AG10803 (cell line): ENCODE measurements at places on chromosomes 4 and X.

- peak; percentile 55 for DNase-seq
Measured at GRCh38 chr4:6908432-6909112, 1.1 kb upstream of the TBC1D14 start.

- DNase-seq, result no peak
Measured at GRCh38 chr4:93983140-93983539, 154.6 kb downstream of the ATOH1 start.

GRCh38 chr4:150852216-150852615, 162.9 kb downstream of the LRBA start:
- DNase-seq, result peak; percentile 33

- DNase-seq, result no peak
Measured at GRCh38 chr4:113869743-113870375, 108.3 kb upstream of the CAMK2D start.

GRCh38 chr4:89514811-89515210, 207.2 kb upstream of the GPRIN3 start:
- DNase-seq, result no peak

- DNase-seq, result no peak
Measured at GRCh38 chr4:182828360-182829025, 88.7 kb downstream of the DCTD start.

DNA sequence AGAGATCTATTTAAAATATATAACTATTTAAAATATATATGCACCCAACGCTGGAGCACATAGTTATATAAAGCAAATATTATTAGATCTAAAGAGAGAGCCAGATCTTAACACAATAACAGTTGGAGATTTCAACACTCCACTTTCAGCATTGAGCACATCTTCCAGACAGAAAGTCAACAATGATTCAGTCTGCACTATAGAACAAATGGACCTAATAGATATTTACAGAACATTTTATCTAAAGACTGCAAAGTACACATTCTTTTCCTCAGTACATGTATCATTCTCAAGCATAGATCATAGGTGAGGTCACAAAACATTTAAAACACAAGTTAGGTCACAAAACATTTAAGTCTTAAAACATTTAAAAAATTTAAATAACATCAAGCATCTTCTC, 36.4 kb downstream of the NLRP2B start:
- no peak for DNase-seq

DNA sequence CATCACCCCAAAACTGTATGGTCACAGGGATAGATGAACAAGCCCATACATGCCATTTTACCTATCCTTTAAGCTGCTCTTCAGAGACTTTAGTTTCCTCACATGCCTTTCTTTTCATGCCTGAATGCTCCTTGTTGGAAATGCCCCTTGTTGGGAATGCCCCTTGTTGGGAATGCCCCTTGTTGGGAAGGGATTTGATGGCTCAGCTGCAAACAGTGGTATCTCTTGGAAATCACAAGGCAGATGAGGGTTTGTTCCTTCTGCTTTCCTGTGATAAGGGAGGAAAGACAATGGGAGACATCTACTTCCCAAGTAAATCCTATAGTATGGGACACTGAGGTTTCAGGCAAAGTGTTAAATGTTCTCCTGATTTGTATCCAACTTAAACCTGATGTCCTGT, 11.5 kb downstream of the CXCL2 start:
- DNase-seq, result no peak

GRCh38 chr4:118279328-118279727, 73.5 kb downstream of the PRSS12 start:
- DNase-seq, result no peak

- DNase-seq, result no peak
Measured at GRCh38 chrX:8805046-8805445, 3.9 kb upstream of the FAM9A start.

GRCh38 chr4:40201898-40202297, 5.1 kb downstream of the RHOH start:
- no peak for DNase-seq

DNA sequence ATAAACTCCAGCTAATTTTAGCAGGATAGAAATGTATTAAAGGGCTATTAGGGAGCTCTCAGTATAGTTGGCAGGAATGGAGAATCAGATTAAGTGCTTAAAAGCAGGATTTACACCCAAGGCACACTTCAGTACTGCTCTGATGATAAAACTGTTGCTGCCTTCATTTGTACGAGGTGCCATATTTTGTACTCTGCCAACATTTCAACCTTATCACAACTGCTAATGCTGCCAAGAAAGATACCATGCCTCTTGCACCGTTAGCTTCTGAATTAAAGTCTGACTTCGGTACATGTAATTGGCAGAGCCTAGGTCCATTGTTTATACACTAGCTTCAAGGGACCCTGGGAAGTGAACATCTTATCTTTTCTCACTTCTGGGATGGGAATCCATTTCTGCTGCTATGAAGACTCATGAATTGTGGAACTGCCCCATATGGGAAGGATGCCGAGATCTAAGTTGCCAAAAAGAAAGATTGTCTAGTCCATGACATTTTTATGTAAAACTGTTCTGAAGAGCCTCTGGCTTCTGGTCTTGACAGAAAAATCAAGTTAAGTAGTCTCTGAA, 624.0 kb upstream of the IGFBP7 start:
- DNase-seq, result no peak

DNA sequence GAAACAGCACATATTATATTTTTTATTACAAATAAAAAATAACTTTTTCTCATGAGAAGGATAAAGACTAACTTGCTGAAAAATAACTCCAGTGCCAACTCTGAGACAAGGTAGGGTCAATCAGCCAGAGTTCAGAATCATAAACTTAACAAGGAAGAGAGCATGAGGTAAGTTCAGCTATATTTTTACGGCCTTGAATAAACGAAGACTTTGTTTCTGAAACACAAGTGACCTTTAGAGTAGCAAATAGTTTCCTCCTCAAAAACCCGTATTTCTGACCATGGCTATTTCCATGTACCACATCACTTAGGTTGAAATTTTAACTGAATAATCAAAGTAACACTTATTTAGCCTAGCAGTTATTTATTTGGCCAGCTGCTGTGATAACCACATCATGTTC, 45.5 kb downstream of the PRDM5 start:
- no peak for DNase-seq

- no peak for DNase-seq
Measured at GRCh38 chr4:163871078-163871477, 376.6 kb downstream of the TMA16 start.

GRCh38 chr4:5747738-5748375, 36.9 kb downstream of the EVC start:
- DNase-seq, result peak; percentile 98

DNA sequence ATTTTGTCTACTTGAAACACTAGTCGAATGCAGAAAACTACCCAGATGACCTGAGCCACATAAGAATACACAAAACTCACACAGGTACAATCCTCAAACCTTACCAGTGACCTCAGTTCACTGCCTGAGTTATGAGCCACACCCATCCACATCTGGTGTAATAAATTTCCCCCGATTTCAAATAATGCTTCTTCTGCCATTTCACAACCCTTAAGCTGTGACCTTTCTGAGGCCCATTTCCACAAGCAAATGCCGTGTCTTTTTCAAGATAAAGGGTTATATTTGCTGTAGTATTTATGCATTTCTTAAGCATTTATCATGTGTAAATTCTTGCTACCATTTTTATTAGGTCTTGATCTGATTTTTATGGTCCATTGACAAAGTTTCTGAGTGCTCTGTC, 1.8 kb upstream of the ARHGEF38 start:
- no peak for DNase-seq

DNA sequence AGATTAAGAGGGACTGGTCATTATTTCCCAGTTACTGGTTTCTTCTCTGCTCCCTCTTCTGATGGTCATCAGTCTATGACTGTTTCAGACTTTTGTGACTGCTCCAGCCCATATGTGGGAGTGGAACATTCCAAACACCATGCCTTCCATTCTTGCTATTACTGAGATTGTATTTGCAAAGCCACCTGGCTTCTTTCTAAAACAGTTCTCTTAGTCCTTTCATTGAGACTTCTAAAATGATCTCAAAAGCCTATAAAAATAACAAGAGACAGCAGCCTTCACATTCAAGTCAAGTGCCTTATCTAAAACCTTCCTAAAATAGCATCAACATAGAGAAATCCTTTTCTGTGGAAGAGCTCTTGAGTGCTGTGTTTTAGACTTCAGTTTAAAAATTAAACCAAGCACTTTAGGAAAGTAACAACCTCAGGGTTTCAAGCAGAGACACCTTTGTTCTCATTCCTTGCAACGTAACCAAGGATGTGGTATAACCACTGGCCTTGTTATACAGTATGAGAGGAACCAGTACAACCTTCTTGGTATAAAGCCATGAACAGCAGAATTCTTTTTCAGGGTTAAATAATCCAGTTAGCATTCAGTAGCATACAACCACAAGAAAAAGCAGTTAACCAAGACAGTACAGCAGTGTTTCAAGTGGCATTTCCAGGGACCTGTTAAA, 97.1 kb downstream of the NFKB1 start:
- DNase-seq, result peak; percentile 38

GRCh38 chrX:11053351-11053750, 57.8 kb upstream of the HCCS start:
- DNase-seq, result no peak

GRCh38 chrX:103666202-103667107, 20.0 kb downstream of the MORF4L2 start:
- no peak for DNase-seq

DNA sequence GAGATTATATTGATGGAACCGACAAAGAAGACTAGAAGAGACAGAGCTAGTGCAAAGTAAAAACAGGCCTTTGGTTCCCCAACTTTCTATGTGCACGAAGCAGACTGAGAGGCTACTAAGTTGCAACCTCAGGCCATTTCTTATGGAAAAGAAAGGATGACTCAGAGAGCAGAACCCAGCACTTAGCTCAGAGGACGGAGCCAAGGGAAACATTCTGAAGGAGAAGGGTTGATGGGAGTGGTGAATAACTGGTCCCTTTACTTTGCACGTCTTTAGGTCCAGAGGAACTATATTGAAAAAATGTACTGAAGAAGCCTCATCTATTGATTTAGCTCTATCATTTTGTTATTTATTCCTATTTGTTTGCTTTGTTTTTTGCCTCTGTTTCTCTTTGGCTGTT, 182.1 kb downstream of the CPE start:
- DNase-seq, result no peak
